ENCODE measurements at places on chromosomes 1 and 21.

- no peak for DNase-seq
Observed at GRCh38 chr1:230191079-230191804, 124.2 kb downstream of the GALNT2 start.

DNA sequence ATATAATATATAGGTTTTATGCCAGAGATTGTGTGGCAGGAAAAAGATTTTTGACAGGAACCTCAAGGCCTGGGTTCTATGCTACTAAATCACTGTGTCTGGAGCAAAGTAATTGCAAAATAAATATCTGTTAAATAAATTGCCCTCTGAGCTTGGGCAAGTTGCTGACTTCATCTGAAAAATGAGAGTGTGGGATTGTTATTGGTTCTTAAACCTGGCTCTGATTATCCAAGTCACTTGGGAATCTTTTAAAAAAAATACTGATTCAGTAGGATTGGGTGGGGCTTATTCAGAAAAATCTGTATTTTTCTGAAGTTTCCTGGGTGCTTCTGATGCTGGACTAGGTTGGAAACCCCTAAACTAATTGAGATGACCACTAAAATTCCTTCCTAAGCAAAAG lies 174.1 kb upstream of the SGIP1 start:
- DNase-seq: no peak

- no peak for DNase-seq
Observed at GRCh38 chr1:165543532-165544438, at the start of gene LRRC52. LRRC52 (plus strand) TSS chr1:165544000; CDS start chr1:165544297, 297 bp downstream.

DNA sequence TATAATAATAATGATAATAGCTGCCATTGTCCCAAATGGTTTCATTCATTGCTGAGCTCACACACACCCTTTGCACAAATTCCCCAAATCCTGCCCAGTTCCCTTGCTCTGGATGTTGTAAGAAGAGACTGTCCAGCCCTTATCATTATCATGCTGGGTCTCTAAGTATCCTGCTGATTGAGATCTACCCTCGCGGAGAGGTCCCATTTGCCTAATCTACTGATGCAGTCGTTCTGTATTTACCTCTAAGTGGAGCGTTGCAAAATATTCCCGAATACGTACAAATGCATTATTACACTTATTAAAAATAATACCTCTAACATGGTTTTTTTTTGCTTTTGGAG lies 51.2 kb downstream of the TNFRSF8 start:
- DNase-seq: no peak

- DNase-seq: peak; percentile 13
Observed at GRCh38 chr1:116268211-116268610, 104.8 kb upstream of the ATP1A1 start.

DNA sequence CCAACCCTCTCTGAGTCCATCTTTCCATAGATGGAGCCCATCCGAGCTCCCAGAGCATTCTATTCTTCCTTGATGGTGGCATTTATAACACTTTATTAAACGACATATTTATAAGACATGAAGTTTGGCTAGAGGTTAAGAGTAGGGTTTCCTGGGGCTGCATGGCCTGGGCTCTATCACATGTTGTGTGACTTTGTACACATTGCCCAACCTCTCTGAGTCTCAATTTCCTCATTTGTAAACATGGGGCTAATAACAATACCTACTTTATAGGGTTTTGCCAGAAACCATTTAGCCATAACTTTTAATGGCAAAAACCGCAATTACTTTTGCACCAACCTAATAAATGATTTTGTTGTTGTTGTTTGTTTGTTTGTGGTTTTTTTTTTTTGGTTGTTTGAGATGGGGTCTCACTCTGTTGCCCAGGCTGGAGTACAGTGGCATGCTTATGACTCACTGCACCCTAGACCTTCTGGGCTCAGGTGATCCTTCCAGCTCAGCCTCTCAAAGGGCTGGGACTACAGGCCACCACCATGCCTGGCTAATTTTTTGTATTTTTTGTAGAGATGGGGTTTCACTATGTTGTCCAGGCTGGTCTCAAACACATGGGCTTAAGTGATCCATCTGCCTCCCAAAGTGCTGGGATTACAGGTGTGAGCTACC lies 13.9 kb upstream of the ASAP3 start:
- no peak for DNase-seq

DNA sequence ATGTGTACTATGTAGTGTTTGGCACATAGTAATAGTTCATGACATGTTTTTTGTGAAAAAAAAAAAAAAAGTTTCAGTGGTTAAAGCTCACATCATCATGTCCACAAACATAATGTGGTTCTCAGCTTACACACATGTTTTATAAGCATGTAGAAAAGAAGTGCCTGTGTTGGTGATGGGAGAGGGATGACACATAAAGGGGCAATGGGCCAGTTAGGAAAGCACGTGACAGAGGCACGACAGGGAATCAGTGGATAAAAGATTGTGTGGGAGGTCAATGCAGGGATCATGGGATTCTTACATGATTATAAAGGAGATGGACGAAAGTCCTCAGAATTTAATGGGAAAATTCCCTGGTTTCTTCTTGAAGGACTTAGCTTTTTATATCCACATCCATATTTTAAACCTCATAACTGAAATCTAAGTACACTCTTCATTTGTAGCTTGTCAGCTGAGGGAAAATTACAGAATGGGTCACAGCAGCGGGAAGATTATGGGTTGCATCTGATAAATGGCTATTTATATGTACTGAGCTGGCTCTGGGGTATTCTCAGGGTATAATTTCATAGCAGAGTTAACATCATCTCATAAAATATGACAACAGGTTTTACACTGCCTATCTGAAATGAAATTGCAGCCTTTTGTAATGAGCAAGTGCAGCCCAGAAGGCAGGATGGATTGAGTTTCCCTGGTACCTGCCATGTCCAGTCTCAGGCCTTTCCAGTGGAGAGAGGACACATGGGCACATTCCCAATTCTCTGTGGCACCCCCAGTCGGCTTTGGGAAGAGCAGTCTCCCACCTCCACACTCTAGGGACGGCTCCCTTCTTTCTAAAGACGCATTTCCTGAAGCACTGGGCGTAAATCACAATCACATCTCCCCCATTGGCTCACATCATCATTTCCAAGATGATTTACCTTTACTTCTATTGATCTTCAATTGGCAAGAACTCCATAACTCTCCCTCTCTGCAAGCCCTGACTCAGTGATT lies 42.3 kb upstream of the NHLH2 start:
- DNase-seq: no peak

DNA sequence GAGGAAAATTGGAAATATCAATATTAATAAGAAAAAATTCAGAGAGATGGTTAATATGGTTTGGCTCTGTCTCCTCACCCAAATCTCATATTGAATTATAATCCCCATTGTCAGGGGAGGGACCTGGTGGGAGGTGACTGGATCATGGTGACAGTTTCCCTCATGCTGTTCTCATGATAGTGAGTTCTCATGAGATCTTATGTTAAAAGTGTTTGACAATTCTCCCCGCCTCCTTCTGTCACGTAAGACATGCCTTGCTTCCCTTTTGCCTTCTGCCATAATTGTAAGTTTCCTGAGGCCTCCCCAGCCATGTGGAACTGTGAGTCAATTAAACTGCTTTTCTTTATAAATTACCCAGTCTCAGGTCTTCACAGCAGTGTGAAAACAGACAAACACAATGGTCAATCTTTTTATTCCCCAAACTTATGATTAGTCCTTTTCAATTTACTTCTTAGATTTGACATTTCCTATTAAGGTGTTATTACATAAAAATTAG lies 11.0 kb downstream of the EGLN1 start:
- DNase-seq: no peak

DNA sequence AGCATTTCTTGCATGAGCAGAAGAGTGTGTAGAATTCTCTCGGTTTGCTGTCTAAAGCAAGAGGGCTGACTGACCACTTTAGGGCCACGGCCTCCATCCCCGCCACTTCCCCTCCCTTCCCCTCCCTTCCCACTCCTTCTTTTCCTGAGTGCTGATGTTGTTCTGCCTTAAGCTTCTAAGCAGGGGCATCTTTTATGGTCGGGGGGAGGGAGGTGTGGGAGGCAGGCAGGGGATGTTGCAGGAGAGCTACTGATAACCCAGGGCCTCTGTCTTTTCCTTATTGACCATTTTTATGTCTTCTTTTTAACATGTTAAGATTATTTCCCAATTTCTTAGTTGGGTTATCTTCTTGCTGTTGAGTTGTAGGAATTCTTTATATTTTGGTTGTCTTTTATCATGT lies 15.1 kb downstream of the USP25 start:
- no peak for DNase-seq

GRCh38 chr1:225845571-225846259 lies 35.8 kb downstream of the EPHX1 start:
- no peak for DNase-seq

GRCh38 chr1:223492044-223492443 lies 98.8 kb downstream of the CCDC185 start:
- no peak for DNase-seq

- peak; percentile 34 for DNase-seq
Observed at GRCh38 chr1:176559878-176560277, 96.9 kb downstream of the PAPPA2 start.

DNA sequence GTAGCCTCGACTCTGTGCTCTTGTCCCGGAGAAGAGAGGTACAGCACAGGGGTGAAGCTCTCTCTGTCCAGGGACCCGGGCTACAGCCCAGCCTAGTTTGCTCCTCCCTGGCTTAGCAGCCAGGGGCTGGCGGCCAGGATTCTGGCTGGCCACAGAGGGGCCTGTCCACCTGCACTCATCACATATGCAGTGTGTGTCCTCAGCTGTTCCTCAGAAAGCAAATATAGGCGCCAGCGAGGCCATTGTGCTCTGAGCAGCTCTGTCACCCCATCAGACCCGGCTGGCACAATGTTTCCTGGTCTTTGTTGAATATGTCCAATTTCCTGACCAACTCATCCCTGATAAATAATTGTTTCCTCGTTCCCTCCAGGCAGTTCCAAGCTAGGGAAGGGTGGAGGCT lies 28.5 kb downstream of the KCND3 start:
- peak; percentile 17 for DNase-seq

DNA sequence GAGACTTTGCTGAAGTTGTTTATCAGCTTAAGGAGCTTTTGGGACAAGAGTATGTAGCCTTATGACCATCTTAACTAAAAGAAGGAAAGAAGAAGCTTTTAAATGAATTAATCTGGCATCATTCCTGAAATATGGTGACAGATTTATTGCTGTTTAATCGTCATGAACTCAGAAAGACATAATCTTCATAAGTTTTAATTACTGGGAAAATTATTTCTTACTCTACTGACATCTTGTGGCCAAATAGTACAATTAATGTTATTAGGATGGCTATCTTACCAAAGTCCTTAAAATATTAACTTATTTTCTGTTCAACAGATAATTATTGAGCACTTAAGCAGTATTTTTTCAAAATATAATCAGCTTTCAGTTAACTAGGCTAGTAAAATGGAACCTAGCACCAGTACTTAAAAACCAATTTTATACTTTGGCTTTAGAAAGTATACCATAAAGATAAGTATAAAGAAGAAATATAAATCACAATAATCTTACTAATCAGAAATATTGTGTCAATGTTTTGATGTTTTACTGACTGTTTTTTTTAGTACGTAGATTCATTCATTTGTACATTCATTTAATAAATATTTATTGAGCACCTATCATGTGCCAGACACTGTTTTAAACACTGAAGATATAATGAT lies 34.7 kb upstream of the GPR25 start:
- DNase-seq: no peak

GRCh38 chr1:8643542-8644536 lies 173.6 kb downstream of the RERE start:
- no peak for DNase-seq

DNA sequence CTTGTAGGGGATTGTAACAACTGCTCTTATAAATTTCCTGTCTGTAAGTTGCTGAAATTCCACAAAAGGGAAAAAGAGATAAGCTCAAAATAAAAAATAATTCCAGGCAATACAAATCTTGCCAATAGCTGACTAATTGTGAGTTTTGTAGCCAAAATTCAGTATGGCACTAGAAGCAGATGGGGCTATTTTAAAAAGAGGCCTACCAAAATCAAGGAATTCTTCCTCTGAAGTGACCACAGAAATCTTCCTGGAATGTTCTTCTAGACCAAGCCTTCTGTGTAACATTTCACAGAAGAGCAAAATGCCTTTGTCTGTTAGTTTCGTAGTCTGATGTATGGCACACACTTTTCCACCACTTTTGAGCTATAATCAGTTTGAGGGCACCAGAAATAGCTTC lies 127.6 kb downstream of the CYYR1 start:
- no peak for DNase-seq

- no peak for DNase-seq
Observed at GRCh38 chr1:88371436-88372023, 312.5 kb upstream of the PKN2 start.

GRCh38 chr1:162019446-162019845 lies 4.2 kb downstream of the OLFML2B start:
- no peak for DNase-seq

- DNase-seq: no peak
Observed at GRCh38 chr1:26290122-26290881, 10.4 kb downstream of the SH3BGRL3 start.

DNA sequence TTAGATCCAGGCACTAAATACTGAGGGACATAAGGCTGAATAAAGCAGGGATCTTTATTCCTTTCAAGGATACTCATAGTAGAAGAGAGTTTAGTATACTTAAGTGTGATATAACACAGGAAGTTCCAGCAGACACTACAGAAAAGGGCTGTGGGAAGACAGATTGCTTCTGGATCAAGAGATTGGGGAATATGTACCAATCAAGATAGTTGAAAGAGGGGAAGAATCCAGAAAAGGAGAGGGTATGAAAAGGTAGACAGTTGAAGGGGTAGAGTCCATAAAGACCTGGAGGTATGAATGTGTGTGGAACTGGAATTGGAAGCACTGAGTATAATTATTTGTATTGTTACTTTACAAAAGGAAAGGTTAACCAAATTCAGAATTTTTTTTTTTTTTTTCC lies 2.4 kb downstream of the RPS6KC1 start:
- DNase-seq: no peak

DNA sequence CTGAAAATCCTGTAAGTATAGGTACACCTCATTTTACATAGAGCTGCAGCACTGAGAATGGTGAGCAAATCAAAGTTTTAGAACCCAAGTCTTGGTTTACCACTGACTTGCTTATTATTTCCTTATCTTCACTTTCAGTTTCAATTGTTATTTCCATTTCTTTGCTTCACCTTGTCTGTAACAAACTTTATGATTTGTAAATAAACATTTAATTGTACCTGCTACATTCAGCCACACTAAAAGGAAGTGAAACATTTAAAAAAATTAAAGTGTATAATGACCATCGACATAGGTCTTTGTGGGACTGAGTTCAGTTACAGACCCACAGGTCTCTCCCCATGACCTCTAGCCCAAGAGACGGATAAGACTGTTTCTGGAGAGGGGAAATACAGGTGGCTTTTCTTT lies 34.4 kb downstream of the LGR6 start:
- no peak for DNase-seq

- DNase-seq: no peak
Observed at GRCh38 chr1:64934115-64934877, 32.1 kb downstream of the JAK1 start.
